ENCODE measurements at places on chromosomes 5 and 9.

GRCh38 chr5:119427060-119427459, 25.2 kb upstream of the HSD17B4 start:
- no peak for DNase-seq

- DNase-seq = no peak
These were observed 133.8 kb downstream of the PDE4D start for GRCh38 chr5:59759600-59760351.

DNA sequence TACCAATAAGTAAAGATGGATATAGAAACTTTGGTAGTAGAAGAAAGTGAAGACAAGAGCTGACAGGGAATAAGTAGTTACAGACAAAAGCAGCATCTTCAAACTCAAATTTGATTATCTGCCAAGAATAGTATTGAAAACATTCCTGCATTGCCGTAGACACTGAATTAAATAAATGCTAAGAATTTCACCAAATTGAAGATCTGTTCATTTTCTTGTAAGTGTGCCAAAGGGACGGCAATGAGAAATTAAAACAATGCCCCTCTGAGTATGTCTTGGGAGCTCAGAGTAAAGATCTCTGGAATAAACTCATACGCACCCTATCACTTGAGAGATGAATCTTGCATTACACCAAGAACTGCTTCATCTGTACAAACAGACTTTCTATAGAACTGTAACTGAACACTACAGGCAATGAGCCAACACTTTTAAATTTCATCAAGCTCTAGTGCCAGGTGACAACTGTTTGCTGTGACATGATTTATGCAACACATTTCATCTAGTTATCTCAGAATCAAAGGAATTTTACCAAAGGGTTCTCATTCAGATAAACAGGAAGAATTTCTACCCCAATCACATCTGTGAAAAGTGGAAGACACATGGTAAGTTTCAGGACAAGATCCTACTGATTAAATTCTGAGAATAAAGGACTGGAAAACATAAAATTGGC, 66.9 kb downstream of the RFX3 start:
- DNase-seq = peak; percentile 58

- no peak for DNase-seq
These were observed 23.1 kb downstream of the CMYA5 start for GRCh38 chr5:79712741-79713140.

DNA sequence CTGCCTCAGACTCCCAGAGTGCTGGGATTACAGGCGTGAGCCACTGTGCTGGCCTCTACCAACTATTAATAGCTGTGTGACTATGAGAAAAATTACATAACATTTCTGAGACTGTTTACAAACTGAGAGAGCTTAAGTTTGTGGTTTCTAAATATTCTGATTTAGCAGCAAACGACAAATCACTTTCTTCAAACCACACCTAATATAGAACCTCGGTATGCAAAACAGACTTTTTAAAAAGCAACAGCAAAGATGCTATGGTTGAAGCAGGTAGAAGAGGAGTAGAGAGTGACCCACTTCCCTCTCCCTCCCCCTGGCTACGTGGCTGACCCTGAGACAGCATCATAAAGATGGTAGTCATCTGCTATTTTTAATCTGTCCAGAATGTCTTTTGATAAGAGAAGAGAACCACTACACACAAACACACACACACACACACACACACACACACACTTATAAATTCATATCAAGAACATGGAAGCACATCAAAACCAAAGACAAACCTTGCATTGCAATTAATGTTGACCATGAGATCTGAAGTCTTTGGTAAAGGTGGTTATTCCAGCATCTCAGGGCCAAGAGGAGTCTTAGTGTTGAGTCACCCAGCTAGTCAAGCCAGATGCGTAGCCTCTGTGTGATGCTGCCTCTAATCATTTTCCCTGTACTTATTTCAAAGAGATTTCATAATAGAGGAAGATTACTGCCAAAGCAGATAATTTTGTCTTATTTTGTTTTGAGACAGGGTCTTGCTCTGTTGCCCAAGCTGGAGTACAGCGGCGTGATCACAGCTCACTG, 58.1 kb upstream of the TMEM215 start:
- DNase-seq = no peak

DNA sequence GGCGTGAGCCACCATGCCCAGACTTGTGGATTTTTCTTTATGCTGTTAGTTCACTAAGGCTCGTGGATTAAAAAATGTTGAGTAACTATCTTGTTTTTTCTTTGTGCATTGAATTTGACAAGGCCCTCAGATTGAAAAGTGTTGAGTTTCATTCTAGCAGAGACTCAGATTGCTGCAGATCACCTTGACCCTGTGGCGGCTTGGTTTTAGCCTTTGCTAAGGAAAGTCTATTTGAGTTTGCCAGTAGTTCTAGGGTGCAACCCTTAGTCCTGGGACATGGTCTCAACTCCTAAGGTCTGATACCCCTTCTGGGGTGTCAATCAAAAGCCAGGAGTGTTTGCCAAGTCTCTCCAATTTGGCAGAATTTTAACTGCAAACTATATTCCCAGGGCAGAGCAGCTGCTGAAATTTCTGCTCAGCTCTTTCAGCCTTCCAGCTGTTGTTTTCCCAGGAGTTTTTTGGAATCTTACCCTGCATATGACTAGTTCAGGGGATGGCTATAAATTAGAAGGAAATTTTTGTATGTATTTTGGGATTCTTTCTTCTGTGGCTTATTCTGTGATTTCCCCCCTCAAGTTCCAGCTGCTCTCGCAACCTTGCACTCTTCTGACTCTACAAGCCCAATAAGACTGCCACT, 84.3 kb upstream of the HAND1 start:
- DNase-seq = no peak

DNA sequence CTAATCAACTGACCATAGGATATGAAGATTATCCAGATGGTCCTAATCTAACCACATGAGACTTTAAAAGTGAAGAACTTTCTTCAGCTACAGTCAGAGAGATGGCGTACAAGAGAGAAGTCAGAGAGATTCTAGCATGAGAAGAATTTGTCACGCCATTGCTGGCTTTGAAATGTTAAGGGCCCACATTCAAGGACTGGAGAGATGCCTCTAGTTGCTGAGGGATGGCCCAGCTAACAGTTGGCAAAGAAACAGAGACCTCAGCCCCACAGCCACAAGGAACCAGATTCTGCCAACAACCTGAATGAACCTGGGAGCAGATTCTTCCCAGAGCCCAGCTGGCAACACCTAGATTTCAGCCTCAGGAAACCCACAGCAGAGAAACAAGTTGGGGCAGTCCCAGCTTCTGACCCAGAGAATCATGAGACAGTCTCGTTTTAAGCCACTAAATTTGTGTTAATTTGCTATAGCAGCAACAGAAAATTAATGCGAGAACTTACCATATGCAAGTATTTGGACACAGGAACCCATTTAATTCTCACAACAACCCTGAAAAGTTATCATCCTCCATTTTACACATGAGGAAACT, 132.0 kb downstream of the MLLT3 start:
- no peak for DNase-seq

DNA sequence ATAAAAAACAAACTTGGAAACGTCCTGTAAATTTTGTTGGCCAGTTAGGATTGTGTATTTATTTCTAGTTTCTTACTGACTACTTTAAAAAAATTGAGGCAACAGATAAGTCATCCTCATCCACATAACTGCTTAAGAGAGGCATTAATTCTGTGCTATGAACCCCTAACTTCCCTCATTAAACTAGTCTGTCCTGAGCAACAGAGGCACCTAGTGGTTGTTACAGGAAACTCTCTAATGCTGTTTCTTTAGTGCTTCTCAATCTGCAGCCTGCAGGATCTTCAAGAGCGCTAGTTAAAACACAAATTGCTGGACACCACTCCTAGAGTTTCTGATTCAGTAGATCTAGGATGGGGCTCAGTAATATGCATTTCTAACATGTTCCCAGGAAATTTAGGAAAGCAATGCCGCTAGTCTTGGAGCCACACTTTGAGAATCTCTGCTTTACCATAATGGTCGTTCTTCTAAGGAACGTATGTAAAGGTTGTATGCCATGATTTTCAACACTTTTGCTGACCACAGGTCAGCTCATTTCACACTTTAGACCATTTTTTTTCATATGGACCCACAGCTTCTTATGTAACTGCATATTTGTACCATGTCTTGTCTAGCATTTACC, 410.1 kb upstream of the SMARCA2 start:
- DNase-seq = peak; percentile 29

DNA sequence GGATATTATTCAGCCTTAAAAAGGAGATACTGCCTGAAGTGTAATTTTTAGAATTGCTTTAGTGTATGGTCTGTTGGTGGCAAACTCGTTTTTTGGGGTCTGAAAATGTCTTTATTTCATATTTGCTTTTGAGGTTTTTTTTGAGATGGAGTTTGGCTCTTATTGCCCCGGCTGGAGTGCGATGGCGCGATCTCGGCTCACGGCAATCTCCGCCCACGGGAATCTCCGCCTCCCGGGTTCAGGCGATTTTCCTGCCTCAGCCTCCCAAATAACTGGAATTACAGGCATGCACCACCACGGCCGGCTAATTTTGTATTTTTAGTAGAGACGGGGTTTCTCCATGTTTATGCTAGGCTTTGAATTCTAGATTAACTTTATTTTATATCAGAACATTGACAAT, 20.2 kb upstream of the PCDHB1 start:
- DNase-seq = no peak

GRCh38 chr9:73402081-73403028, 250.7 kb downstream of the ANXA1 start:
- DNase-seq = no peak

GRCh38 chr9:108219664-108220063, 636.1 kb downstream of the ACTL7B start:
- no peak for DNase-seq

DNA sequence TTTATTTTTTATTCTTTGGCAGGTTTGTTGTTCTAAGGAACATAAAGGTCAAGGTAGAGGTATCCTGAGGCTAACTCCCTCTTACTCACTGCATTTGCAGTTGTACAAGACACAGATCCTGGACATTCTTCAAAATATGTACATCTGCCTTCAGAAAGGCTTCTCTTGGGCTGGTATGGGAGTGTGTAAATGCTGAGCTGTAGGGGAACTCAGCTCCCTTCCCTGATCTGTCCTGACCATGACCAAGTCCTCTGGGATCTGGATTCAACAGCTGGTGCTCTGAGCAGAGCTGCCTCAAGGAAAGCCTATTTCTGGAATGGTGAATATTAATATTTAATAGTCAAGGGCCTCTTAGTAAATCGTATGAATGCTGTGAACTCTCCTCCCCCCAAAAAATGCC, 117.4 kb downstream of the PRKACG start:
- no peak for DNase-seq

- no peak for DNase-seq
These were observed 281.5 kb downstream of the GADD45G start for GRCh38 chr9:89886281-89886700.

DNA sequence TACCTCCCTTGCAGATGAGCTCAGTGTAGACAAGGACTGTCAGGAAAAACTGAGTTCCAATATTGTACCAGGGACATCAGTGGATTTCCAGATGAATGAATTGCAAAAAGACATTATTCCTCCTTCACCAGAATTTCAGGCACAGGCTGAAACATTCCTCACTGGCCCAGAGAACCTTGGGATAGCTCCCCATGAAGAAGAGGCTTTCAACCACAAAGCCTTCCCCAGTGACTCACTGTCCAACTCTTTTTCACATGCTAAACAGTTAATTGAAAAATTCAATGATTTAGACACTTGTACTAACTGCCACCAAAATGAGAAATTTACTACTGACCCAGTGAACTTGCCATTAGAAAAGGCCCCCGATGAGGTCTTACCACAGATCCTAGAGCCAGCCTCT, 144.5 kb downstream of the UNC13B start:
- no peak for DNase-seq

DNA sequence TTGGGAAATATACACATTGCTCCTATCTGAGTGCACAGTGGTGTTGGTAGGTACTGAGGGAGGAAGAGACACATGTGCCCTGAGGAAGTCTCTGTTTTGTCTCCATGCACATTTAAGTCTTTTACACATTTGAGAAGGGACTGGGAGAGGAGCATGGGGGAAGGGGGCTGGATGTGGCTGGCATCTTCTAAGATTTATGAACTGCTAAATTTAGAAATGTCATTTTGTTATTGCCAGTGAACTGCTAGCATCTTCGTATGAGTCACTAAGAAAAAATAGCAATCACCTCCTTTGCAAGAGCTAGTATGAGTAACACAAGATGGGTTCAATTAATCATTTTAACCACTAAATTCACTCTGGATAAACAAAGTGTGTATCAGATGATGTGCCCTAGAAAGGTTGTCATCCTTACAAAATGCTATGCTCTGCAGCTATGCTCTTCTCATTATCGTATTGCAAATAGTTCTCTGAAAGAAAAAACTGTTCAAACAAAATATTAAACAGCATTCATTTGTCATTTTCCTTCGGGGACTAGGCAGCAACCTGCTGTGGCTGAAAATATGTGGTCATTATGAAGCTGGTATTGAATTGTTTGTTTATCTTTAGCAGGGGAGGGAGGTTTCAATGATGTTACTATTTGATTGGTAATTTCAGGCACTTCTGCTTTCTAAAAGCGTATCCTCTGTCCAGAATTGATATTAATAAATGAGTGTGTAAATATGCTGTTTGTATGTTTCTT, 236.5 kb downstream of the DMRTA1 start:
- DNase-seq = peak; percentile 63

DNA sequence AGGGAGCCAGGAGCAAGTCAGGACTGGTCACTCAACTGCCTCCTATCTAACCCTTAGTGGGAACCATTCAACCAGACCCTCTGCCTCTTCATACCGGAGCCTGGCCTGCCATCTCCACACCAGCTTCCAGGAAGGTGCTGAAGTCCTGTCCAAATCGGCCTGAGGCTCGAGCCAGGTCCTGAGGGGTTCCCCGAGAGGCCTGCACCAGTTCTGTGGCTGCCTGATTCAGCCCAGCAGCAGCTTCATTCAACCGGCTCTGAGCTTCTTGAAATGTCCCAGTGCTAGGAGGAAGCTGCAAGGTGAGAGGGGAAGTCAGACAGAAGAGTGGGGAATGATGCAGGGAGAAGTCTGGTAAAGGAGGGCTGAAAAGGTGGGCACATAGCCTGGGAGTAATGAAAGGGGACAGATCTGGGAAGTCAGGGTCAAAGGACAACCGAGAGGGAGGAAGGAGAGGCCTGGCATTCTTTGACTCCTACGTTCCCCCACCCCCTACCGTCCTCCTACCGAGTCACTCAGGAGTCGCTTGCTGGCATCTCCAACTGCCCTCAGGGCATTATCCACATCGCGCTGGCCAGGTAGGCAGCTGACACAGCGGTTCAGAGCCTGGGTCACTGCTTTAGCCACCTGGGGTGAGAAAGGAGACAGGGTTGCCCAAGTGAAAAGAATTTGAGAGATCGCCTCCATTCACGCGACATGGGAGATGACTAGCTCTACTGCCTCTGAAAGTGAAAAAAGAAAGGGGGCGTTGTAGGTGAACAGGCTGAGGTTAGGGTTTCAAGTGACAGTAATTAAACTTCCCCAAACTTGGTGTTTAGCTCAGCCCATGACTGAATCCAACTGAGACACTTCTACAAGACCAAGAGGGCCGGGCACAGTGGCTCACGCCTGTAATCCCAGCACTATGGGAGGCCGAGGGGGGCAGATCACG, 20.2 kb downstream of the TLN1 start:
- no peak for DNase-seq

- DNase-seq = no peak
These were observed 8.6 kb upstream of the OXCT1 start for GRCh38 chr5:41878643-41879478.

- DNase-seq = no peak
These were observed 18.3 kb downstream of the FBXW5 start for GRCh38 chr9:136926154-136926704.

- DNase-seq = no peak
These were observed 90.7 kb upstream of the FSTL4 start for GRCh38 chr5:133702791-133703770.

- DNase-seq = no peak
These were observed 65.8 kb downstream of the DOCK2 start for GRCh38 chr5:169702693-169703481.
